ENCODE measurements at places on chromosomes 5 and 9.

DNA sequence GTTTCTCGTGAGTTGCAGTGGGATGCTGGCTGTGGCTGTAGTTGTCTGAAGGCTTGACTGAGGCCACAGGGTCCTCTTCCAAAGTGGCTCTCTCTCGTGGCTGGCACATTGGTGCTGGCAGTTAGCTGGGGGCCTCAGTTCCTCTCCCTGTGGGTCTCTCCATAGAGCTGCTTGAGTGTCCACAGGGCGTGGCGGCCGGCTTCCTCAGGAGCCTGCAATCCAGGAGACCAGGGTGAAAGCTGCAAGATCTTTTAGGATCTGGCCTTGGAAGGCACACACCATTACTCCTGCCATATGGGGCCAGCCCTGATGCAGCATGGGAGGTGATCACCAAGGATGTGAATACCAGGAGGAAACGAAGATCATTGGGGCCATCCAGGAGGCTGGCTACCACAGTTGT, 41.1 kb downstream of the ANKRD33B start:
- DNase-seq = no peak

- no peak for DNase-seq
Measured at GRCh38 chr5:1108865-1109174, 3.0 kb downstream of the SLC12A7 start.

- DNase-seq = peak; percentile 87
Measured at GRCh38 chr5:159021901-159022556, 77.7 kb downstream of the EBF1 start.

DNA sequence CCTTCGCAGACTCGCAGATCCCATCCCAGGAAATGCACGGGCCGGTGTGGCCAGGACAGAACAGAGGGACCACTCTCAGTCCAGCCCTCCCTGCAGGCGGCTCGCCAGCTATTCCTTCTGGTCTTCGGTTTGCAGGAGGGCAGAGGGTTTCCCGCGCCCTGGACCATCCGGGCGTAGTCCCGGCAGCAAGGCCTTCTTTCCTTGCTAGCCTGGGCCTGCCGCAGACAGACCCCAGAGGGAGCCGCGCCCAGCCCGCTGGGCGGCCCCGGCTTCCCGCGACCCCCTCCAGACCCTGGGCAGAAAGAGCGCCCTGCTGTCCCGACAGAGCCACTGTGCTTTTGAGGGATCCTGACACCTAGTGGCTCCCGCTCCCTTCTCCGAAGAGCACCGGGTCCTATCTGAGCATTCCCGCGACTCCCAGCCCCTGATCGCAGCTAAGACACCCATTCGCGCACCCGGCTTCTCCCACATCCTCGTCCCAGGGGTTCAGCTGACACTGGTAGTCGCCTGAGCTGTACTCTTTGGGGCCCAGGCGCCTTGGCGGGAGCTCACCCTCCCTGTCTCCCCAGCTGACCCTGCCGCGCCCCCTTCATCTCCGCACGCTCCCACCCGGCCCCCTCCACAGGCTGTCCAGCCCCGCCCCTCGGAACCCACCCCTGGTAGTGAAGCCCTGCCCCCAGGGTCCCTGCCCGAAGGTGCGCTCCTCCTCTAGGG, 1.1 kb downstream of the CFAP90 start:
- DNase-seq = no peak

DNA sequence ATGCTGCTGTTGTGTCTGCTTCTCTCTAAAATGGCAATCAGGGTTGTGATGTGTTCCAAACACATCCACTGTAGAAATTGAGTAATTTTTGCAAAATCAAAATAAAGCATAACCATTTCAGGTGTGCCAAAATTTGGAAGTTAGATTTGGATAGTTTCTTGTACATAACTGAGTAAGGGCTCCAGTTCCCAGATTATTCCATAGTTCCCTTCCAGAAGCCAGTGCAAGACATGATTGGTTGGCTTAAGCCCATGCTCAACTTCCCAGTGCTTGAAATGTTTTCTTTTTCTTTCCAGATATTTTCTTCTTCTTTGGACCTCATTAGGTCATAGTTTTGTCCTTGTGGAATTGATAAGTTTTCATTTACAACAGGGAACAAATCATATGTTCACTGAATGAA, 64.2 kb downstream of the SNCAIP start:
- no peak for DNase-seq

GRCh38 chr5:158313027-158313732, 454.2 kb upstream of the CLINT1 start:
- DNase-seq = no peak

DNA sequence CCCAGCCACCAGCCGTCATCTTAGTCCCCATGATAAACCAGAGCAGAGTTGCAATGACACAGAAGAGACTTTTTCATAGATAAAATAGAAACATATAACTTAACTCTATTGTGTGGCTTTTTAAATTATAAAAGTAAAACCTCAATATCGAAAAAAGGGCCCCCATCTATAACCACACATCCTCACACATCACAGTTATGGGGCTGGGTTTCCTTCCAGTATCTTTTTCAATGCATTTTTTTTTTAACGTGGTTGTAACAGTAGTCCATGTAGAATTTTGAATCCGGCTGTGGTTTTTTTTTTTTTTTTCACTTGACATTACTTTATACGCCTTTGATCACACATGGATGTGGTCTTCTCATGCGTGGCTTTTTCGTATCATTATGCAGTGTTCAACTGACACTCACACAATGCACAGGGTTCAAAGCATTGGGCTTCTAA, 77.4 kb downstream of the CFAP77 start:
- DNase-seq = no peak

DNA sequence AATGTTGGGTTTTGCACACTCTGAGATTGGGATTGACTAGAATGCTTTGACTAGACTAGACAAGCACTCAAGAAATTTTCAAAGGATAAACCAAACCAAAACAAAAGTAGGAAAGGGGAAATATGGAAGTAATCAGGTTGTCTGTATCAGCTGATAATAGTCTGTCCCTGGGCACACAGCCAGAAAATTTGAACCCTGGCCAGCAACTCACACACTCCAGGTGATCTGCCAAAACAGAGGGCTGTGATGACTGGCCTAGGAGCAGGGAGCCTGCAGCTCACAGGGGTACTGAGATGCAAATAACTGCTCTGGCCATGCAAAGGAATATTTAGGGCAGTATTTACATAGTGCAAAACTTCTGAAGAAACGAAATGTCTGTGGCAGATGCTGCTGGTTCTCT, 112.3 kb upstream of the SMIM23 start:
- DNase-seq = no peak

GRCh38 chr5:169910393-169910792, 69.9 kb downstream of the INSYN2B start:
- DNase-seq = no peak

GRCh38 chr5:153187503-153187902, 303.0 kb upstream of the GRIA1 start:
- no peak for DNase-seq

DNA sequence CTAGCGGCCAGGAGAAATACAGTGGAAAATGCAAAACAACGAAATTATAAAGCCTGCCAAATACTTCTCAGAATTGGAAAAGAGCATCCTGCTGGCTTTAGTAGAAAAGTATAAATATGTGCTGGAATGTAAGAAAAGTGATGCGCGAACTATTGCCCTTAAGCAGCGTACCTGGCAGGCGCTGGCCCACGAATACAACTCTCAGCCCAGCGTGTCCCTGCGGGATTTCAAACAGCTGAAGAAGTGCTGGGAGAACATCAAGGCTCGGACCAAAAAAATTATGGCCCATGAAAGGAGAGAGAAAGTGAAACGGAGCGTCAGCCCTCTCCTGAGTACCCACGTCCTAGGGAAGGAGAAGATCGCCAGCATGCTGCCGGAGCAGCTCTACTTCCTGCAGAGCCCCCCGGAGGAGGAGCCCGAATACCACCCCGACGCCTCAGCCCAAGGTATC, 15.0 kb downstream of the MSANTD3 start:
- DNase-seq = no peak

DNA sequence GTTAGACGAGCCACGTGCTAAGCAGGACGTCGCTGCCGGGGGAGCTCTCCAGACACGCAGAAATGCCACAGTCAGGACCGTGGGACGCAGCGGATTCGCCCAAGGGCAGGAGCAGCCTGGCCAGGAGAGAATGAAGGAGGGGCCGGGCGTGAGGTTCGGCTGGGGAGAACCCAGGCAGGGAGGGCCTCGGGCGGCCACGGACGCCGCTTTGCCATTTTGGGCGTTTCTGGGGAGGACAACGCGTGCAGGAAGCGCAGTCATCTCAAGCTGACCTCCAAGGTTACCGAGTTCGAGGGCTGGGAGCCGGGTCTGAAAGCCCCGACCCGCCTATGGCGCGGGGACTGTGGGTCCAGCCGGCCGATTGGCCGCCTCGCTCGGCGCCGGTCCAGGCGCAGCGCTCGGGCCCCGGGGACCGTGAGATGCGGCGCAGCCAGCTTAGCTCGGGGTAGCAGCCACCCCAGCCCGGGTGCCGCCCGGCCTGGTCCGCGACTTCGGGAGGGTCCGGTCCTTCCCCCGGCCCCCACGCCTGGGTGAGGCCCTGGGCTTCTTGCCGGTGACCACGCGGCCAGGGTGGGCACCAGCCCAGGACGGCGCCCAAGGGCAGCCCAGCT, 760 bp upstream of the MAN1B1 start:
- peak; percentile 58 for DNase-seq
